ENCODE measurements at places on chromosomes 11 and 22.

DNA sequence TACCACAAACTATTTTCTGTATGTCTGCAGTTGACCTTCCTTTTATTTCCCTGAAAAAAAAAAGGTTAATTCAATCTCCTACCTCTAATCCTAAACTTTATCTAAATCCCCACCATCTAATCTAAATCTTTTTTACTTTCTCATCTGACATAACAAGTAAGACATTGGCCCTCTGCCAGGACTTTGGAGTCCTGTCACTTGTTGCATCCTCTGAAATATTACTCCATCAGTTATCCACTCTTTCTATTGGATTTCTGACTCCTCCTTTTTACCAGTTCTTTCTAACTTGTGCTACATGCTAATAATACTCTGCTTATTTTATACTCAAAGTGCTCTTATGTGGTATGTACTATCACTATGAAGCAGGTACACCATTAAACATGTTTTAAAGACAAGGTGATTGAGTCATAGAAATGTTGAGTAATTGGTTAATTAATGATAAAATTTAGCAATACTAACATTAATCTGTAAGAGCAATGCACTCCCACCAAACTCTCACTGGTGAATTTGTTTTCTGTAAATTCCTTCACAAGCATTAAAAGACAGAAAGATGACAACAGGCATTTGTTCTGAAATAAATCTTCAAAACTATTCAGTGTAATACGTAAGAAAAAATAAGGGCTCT lies 914.2 kb upstream of the RAG2 start:
- no peak for DNase-seq
- H3K4me3 ChIP-seq, result no peak overlapping the region
- no peaks in the 10 kb centered on the region for H3K27me3 ChIP-seq
- H3K36me3 ChIP-seq, result no peaks in the 10 kb centered on the region

- no peak overlapping the region for H3K27ac ChIP-seq
- H3K4me3 ChIP-seq, result no peak overlapping the region
- H3K36me3 ChIP-seq, result no peaks in the 10 kb centered on the region
- no peak for DNase-seq
- no peaks in the 10 kb centered on the region for H3K27me3 ChIP-seq
These were observed 44.8 kb downstream of the CSNK2A3 start for GRCh38 chr11:11308249-11308648.

GRCh38 chr22:43155789-43156188 lies 4.4 kb downstream of the TSPO start:
- H3K4me3 ChIP-seq, result no peak overlapping the region
- peaks cover 8% of the 10 kb centered on the region for H3K36me3 ChIP-seq
- no peaks in the 10 kb centered on the region for H3K27me3 ChIP-seq
- no peak for DNase-seq
- no peak overlapping the region for H3K27ac ChIP-seq
- H3K4me1 ChIP-seq, result peaks cover 3% of the 10 kb centered on the region

- no peaks in the 10 kb centered on the region for H3K4me1 ChIP-seq
- DNase-seq, result no peak
- H3K4me3 ChIP-seq, result no peak overlapping the region
- no peak overlapping the region for H3K27ac ChIP-seq
These were observed 7.7 kb downstream of the TNNT3 start for GRCh38 chr11:1927026-1927847.

DNA sequence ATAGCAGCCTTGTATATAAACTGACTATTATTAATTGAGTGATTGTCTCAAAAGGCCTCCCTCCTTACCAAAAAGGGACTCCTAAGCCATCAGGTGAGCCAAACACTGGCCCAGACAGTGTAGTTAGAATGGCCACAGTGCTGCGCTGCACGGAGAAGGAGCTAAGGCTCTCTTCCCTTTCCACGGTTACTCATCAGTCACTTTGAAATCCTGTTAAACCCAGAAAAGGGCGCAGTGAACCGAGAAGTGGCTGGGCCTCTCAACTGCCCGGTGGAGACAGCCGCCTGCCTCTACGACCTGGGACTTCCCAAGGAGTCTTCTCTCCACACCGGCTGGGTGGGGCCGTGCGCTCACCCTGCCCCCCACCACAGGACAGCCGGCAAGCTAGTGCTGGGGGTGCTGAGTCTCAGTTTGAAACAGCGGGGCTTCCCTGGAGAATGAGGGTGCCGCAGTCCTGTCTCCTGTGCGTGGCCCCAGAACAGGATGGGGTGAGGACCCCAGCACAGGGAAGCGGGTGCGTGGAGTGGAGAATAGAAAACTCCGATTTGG lies 1.3 kb downstream of the MYH9 start:
- peak; percentile 32 for DNase-seq
- peaks cover 36% of the 10 kb centered on the region for H3K4me1 ChIP-seq
- no peaks in the 10 kb centered on the region for H3K27me3 ChIP-seq
- peak overlapping the region; percentile 88 for H3K27ac ChIP-seq
- H3K4me3 ChIP-seq, result peak overlapping the region; percentile 97
- peaks cover 8% of the 10 kb centered on the region for H3K36me3 ChIP-seq

DNA sequence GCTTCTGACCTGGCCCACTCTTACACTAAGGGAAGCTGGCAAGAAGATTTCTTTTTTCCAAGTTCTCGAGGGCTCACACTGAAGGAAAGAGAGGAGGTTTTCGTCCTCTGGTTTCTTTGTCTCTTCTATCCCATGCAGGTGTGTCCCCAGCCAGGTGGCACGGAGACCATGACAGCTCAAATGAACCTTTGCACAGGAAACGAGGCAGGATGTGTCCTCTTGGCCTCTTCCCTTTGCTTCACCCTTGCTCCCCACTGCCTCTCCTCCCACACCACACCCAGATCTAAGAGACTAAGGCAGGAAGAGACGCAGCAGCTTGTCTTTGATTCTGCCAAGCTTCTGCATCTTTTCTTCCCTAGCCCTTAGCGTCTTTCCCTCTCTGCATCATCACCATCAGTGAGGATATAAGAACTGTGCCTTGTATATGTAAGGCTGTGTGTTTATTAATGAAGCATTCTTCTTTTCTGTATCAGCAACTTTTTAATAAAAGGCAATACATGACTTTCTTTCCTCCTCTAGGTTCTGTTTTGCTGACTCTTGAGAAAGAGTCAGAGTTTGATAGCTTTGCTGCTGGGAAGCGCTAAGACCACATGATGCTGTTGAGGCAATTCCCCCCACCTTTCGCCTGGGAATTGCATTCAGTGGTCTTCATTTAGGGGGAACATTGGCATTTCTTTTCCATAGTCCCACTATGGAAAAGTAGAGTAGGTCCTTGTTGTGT lies 56.0 kb upstream of the PARVA start:
- no peak overlapping the region for H3K27ac ChIP-seq
- no peaks in the 10 kb centered on the region for H3K36me3 ChIP-seq
- no peak for DNase-seq
- no peaks in the 10 kb centered on the region for H3K4me1 ChIP-seq
- H3K4me3 ChIP-seq, result no peak overlapping the region
- H3K27me3 ChIP-seq, result no peaks in the 10 kb centered on the region

DNA sequence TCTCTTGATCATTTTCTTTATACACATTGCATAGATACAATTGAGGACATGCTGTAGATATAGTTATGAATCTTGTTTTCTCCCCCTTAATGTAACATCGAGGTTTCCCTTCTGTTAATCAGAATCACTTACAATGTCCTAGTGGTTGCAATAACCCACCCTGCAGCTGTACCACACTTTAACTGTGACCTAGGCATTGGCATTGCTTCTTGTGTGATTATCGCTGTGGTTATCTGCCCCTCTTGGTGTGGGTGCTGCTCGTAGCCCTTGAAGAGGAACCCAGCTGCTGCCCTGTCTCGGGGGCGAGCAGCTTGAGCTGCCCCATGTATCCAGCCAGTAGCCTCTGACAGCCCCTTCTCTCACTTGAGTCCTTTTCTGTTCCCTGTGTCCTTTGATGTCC lies 1.5 kb downstream of the DGAT2 start:
- H3K4me1 ChIP-seq, result peaks cover 9% of the 10 kb centered on the region
- no peak overlapping the region for H3K4me3 ChIP-seq
- H3K27ac ChIP-seq, result no peak overlapping the region
- no peak for DNase-seq
- no peaks in the 10 kb centered on the region for H3K36me3 ChIP-seq

DNA sequence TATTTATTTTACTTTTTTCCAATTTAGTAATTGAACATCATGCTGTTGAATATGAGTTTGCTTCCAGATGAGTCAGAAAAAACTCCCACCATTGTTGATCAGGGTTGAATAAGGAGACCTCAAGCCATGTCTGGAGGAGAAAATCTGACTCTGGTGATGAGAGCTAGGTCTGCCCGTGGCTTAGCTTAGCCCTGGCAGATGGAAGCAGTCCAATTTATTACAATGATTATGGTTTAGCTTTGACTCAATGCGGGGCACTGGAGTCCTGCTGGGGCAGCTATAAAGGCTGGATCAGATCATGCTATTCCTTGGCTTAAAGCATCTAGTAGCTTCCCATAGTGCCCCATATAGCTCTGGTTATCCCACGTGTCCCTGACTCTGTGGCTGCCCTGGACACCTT lies 506.5 kb downstream of the MN1 start:
- no peak overlapping the region for H3K4me3 ChIP-seq
- no peak for DNase-seq
- no peaks in the 10 kb centered on the region for H3K36me3 ChIP-seq
- H3K4me1 ChIP-seq, result peaks cover 27% of the 10 kb centered on the region

GRCh38 chr11:12669930-12670329 lies 4.3 kb upstream of the TEAD1 start:
- H3K27ac ChIP-seq, result no peak overlapping the region
- no peak for DNase-seq
- peaks cover 3% of the 10 kb centered on the region for H3K27me3 ChIP-seq
- H3K36me3 ChIP-seq, result no peaks in the 10 kb centered on the region
- no peaks in the 10 kb centered on the region for H3K4me1 ChIP-seq
- no peak overlapping the region for H3K4me3 ChIP-seq

GRCh38 chr11:134913391-134913790 lies 501.3 kb upstream of the B3GAT1 start:
- H3K4me3 ChIP-seq, result no peak overlapping the region
- DNase-seq, result no peak
- H3K36me3 ChIP-seq, result no peaks in the 10 kb centered on the region
- H3K27me3 ChIP-seq, result no peaks in the 10 kb centered on the region

- DNase-seq, result no peak
- H3K4me3 ChIP-seq, result no peak overlapping the region
- H3K27me3 ChIP-seq, result no peaks in the 10 kb centered on the region
- H3K4me1 ChIP-seq, result peaks cover 3% of the 10 kb centered on the region
- H3K36me3 ChIP-seq, result no peaks in the 10 kb centered on the region
These were observed 30.9 kb downstream of the POLR3H start for GRCh38 chr22:41513391-41513790.

- DNase-seq, result peak; percentile 42
- H3K27ac ChIP-seq, result peak overlapping the region; percentile 23
- peaks cover 11% of the 10 kb centered on the region for H3K4me1 ChIP-seq
These were observed 77.9 kb downstream of the CWC15 start for GRCh38 chr11:94895451-94895850.

GRCh38 chr11:126363706-126364248 lies 8.3 kb downstream of the ST3GAL4 start:
- no peak overlapping the region for H3K4me3 ChIP-seq
- H3K4me1 ChIP-seq, result no peaks in the 10 kb centered on the region
- no peak for DNase-seq
- H3K36me3 ChIP-seq, result no peaks in the 10 kb centered on the region

DNA sequence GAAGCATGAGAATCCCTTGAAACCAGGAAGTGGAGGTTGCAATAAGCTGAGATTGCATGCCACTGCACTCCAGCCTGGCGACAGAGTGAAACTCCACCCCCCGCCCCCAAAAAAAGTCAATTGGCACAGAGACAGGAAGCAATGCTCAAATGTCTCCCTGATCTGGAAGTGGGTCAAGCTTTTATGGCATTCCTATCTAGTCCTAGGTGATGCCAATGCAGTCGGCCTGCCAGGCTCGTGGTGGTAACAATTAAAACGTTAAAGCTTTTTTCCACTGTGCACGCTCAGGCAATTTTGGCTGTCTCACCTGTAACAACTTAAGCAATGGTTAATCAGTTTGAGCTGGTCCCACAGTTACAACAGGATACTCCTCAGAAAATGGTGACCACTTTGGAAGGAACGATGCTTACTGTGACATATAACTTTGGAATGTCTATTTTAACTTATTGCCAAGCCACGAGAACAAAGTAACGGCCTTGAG lies 18.9 kb upstream of the PISD start:
- peaks cover 4% of the 10 kb centered on the region for H3K4me1 ChIP-seq
- no peaks in the 10 kb centered on the region for H3K27me3 ChIP-seq
- H3K4me3 ChIP-seq, result no peak overlapping the region
- H3K36me3 ChIP-seq, result peaks cover 15% of the 10 kb centered on the region

DNA sequence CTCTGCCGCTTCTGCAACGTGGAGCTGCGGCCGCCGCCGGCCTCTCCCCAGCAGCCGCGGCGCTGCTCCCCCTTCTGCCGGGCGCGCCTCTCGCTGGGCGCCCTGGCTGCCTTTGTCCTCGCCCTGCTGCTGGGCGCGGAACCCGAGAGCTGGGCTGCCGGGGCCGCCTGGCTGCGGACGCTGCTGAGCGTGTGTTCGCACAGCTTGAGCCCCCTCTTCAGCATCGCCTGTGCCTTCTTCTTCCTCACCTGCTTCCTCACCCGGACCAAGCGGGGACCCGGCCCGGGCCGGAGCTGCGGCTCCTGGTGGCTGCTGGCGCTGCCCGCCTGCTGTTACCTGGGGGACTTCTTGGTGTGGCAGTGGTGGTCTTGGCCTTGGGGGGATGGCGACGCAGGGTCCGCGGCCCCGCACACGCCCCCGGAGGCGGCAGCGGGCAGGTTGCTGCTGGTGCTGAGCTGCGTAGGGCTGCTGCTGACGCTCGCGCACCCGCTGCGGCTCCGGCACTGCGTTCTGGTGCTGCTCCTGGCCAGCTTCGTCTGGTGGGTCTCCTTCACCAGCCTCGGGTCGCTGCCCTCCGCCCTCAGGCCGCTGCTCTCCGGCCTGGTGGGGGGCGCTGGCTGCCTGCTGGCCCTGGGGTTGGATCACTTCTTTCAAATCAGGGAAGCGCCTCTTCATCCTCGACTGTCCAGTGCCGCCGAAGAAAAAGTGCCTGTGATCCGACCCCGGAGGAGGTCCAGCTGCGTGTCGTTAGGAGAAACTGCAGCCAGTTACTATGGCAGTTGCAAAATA lies 816 bp downstream of the PDE3B start:
- H3K4me1 ChIP-seq, result peaks cover 18% of the 10 kb centered on the region
- peaks cover 15% of the 10 kb centered on the region for H3K27me3 ChIP-seq
- peak; percentile 38 for DNase-seq
- H3K27ac ChIP-seq, result peak overlapping the region; percentile 15
- H3K4me3 ChIP-seq, result peak overlapping the region; percentile 65
- no peaks in the 10 kb centered on the region for H3K36me3 ChIP-seq

DNA sequence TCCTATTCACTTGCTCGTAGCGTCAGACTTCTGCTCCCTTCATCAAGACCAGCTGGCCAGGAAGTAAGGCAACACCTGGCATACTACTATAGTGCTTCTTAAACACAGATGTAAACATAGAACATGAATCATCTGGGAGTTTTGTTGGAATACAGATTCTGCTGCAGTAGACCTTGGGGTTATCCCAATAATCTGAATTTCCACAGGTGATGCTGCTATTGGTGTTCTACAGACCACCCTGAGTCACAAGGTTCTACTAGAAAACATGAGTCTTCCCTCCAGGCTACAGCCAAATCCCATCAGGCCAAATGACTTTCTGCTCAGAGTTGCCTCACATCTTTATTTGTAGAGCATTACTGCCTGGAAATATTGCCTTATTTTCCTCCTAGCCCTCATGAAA lies 175.2 kb downstream of the NELL1 start:
- no peak overlapping the region for H3K4me3 ChIP-seq
- H3K4me1 ChIP-seq, result no peaks in the 10 kb centered on the region
- no peak overlapping the region for H3K27ac ChIP-seq

All from endothelial cell of umbilical vein (primary cell).